ENCODE measurements at places on chromosomes 2 and 18. TPM values are rescaled to one million over a fixed set of nuclear protein-coding genes. Genes with fewer than 3 reads are reported as not detected.

GRCh38 chr2:237154082-237154638 lies 68.5 kb downstream of the COPS8 start:
- peak; percentile 74 for DNase-seq

ATP8B1 gene
- total RNA-seq, result 1.4 TPM

DNA sequence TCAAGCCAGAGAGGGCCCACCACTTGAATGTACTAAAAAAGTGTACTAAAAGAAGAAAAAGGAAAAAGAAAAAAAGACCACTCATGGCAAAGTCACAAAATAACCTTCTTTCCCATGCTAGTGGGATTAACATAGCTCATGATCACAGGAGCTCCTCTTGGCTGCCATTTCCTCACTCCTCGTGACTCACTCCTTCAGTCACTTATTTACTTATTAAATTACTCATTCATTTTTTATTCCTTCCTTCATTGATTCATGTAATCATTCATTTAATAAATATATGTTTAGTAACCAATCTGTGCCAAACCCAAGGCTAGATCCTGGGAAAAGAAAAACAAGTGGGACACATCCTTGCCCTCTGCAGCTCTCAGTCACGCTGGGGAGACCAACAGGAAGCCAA lies 300.5 kb downstream of the INSIG2 start:
- no peak for DNase-seq

DNA sequence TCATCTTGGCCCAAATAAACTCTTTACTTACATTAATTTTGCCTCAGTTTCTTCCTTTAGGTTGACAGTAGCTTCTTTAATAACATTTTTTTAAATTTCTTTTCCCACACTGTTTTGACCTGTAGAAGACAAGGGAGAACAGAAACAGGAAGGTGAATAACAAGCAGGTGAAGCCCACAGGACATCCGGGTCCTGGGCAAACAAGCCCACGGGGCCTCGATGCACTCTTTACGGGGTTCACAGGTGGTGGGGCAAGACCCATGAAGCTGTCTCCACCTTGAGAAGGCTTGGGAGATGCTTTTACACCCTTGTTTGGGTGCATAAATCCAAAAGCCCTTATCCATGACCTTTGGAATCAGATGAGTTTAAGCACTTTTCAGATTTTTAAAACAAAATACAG lies 301.0 kb upstream of the MGAT5 start:
- DNase-seq, result no peak

DNA sequence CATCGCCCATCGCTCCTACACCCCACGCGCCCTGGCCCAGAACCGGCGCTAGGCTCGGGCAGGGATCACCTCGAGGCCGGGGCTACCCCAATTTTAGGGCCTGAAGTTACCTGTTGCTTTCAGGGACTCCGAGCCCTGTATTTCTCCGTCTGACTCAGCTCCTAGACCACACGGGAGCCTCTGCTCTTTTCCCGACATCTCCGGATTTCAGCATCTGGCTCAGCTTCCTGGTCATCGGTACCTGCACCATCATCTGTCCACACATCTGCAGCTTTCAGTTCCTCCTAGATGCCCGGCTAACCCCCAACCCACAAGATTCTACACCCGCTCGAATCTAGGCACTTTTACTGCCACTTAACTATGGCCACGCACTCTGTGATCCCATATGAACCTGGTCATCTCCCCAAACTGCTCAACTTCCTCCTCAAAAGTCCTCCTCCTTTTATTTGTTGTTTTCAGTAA lies 12.1 kb upstream of the HMSD start:
- no peak for DNase-seq

GRCh38 chr2:11169333-11169732 lies 14.1 kb downstream of the SLC66A3 start:
- DNase-seq, result no peak

DNA sequence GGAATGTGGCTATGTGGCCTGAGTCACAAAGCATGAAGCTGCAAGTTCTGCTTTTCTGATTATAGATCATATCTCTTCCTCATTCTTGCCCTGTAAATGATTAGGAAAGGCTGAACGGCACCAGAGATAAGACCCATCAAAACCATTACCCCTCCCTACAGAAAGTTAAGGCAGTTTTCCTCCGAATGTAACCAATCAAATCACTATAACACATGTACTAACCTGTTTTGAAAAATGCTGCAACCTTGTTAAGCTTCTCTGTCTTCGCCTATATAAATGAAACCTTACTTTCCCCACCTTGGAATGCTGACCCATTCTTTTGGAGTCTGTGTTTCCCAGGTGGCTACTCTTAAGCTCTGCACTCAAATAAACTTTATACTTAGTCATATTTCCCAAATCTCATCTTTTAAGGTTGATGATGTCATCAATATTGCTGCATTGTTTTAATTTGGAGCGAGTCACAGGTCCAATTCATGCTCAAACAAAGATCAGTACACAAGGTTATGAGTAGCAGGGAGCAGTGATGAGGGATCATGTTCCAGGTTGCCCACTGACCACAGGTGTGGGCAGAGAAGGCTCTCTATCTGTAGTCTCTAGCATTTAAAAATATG lies 662.3 kb downstream of the IRS1 start:
- DNase-seq, result no peak

- DNase-seq, result no peak
These were observed 197.5 kb upstream of the COL3A1 start for GRCh38 chr2:188776634-188777033.

DNA sequence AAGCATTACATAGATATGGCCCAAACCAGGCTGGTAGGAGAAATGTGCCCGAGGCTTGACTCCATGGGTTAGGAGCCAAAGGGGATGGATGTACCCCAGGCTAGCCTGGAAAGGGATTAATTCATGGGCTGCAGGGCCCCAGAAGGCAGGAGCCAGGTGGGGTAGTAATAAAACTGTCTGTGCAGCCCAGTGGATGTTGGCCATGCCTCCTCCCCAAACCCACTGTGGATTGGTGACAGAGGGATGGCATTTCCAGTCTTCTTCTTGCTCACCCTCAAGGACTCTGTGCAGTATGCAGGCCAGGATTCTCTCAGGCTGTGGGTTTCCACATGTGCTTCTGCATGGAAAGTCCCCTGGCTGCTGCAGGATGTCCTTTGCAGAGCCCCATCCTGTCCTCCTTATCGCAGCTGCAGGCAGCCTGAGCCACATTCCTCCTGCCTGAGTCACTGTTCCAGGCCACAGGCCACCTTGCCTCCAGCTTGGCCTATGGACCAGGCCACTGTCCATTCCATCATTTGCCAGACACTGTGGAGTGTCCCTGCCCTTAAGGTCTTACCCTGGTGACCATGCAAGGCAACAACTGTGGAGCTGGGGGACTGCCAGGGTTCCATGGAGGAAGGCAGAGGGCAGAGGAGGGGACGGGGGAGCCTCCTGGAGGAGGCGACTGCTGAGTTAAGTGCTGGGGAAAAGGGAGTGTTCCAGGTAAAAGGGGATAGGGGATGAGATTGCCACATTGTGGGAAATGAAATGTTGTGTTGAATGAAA lies 38.9 kb downstream of the INO80C start:
- no peak for DNase-seq

CFAP65 gene
- total RNA-seq, result not detected
